ENCODE measurements at places on chromosomes 11 and 22.

- DNase-seq = no peak
These were observed 341.1 kb upstream of the LUZP2 start for GRCh38 chr11:24155792-24156191.

- DNase-seq = no peak
These were observed 23.7 kb downstream of the NF2 start for GRCh38 chr22:29627196-29627535.

- no peak for DNase-seq
These were observed 6.5 kb downstream of the PTDSS2 start for GRCh38 chr11:456533-456932.

GRCh38 chr22:39703091-39703490 is 132.5 kb downstream of the CACNA1I start:
- DNase-seq = no peak

- no peak for DNase-seq
These were observed 5.4 kb downstream of the PLA2G6 start for GRCh38 chr22:38176170-38176741.

GRCh38 chr22:46377525-46378425 is 42.3 kb downstream of the TRMU start:
- DNase-seq = no peak

- DNase-seq = no peak
These were observed 733 bp downstream of the TRIM5 start for GRCh38 chr11:5684036-5684645.

GRCh38 chr11:60854847-60855725 is 664 bp downstream of the PTGDR2 start:
- no peak for DNase-seq

GRCh38 chr11:121426476-121427399 is 25.4 kb upstream of the SORL1 start:
- peak; percentile 35 for DNase-seq

DNA sequence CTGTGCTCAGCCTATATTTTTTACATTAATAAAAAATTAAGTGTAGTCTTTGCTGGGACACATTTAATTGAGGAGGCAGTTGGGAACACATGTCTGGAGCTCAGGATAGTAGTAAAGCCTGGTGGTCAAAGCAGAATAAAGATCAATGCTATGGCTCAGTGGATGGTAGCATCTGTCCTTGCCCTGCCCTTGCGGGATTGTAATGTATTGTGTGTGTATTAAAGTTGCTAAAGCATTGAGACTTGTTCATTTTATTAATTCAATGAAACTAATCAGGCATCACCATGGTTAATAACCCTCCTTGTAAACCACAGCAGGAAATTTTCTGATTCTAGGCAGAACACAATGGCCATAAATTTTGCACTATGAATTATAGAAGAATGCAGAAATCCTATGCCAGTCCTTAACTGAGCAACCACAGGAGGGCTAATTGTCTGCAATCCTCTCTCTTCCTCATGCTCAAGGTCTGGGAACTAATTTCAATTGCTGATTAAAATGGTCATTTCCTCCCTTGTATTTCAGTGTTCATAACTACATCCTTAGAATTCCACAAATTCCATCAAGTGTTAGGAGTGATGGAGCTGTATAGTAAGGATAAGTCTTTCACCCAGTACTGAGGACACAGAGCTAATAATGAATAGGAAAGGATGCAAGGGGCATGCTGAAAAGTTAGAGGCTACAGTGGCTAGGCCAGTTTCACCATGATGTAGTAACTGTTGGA is 403.2 kb upstream of the DDI1 start:
- no peak for DNase-seq

- no peak for DNase-seq
These were observed 118.2 kb downstream of the DSCAML1 start for GRCh38 chr11:117678658-117679406.
